Fibroblast of skin of left biceps (primary cell): ENCODE measurements at places on chromosomes 4 and X.
A peak's percentile ranks its signal among the peaks of the same experiment; 100 is the strongest.

DNA sequence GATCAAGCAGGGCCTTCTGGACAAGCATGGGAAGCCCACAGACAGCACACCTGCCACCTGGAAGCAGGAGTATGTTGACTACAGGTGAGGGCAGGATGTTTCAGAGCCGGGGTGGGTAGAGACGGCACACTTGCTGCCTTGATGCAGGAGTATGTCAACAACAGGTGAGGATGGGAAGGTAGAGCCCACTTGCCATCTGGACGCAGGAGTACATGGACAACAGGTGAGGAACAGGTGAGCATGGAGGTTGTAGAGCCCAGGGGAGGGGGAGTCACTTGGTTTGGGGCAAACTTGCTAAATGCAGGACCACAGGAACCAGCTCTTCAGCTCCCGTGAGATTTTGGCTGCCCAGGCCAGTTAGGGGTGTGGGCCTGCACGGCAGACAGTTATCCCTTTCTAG is 12.0 kb downstream of the DKC1 start:
- DNase-seq = no peak

GRCh38 chrX:153908219-153908860 is 3.9 kb downstream of the AVPR2 start:
- DNase-seq = no peak

GRCh38 chr4:25861951-25862410 is 807 bp downstream of the SEL1L3 start:
- DNase-seq = no peak

- DNase-seq = no peak
Measured at GRCh38 chr4:189285377-189285776, 655.3 kb upstream of the FRG1 start.

DNA sequence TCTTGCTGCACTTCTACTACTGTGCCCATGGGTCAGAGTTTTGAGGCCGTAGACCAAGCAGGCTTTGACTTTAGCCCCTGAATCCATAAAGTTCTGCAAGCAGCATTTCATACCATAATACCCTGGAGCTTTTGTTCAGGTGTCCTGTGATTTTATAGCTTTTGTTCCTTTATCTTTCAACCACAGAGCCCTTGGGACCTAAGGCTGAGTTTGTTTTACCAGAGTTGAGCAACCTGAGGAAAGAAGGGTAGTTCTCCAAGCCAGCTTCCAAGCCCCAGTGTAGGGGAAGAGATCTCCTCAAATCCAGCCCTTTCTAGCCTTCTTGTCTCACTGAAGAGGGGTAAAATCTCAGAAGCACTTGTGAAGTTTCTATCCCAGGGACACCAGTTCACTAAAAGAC is 35.1 kb downstream of the MAGED2 start:
- DNase-seq = no peak

GRCh38 chr4:109967798-109968520 is 55.3 kb downstream of the EGF start:
- DNase-seq = no peak

DNA sequence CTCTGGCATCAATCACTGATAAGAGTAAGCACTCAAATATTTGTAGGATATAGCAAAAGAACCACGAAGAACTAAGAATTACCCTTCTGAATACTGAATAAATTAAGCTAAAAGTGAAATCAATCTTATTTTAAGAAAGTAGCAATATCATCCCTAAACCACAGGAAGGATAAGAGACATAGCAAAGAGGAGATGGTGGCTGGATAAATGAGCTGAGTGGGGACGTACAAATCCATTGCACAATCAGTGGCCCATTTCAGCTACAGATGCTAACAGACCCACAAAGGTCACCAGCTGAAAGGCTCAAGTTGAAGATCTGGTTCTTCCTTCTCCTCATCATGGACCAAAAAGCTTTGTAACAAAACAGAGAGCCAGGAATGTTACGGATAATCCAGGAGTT is 77.1 kb downstream of the SLC9A7 start:
- no peak for DNase-seq

GRCh38 chr4:100869276-100869675 is 351.5 kb upstream of the EMCN start:
- no peak for DNase-seq

DNA sequence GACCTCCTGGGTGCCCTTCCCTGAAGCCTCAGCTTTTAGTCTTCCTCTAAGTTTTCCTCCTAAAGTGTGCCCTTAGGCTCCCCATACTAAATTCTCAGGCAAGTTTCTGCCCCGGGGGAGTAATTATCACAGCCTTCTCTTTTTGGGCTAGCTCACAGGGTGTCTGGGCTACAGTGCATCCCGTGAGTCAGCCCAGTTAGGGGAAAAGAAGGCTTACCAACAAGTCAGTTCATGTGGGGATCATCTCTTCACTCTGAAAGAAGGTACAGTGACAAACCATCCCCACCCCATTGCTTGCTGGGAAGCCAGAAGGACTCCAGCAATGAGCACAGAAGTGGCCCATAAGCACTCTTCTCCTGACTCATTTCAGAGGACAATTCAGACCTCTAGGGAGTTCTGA is 134.7 kb upstream of the FAM9C start:
- DNase-seq = no peak

GRCh38 chrX:39907964-39908661 is 189.6 kb downstream of the BCOR start:
- peak; percentile 83 for DNase-seq

DNA sequence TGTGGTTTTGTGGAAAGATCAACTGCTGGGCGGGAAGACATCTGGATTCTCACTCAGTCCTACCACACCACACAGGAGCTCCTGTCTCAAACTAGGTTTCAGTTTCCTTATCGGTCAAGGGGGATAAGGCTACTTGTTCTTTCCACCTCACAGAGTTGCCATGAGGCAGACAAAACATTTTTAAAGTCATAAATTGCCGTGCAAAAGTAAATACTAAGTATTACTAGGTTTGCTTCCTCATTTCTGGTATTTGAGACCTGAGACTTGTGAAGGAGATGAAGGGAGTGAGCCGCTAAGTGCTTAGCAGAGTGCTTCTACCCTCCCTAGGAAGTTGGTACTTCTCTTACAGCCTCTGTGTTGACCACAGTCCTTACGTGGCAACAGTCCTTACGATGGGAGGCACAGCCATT is 1.5 kb downstream of the LAP3 start:
- no peak for DNase-seq
